ENCODE measurements at places on chromosomes 5 and 9.

GRCh38 chr9:19032406-19032805 is 603 bp downstream of the SAXO1 start:
- no peak for DNase-seq

DNA sequence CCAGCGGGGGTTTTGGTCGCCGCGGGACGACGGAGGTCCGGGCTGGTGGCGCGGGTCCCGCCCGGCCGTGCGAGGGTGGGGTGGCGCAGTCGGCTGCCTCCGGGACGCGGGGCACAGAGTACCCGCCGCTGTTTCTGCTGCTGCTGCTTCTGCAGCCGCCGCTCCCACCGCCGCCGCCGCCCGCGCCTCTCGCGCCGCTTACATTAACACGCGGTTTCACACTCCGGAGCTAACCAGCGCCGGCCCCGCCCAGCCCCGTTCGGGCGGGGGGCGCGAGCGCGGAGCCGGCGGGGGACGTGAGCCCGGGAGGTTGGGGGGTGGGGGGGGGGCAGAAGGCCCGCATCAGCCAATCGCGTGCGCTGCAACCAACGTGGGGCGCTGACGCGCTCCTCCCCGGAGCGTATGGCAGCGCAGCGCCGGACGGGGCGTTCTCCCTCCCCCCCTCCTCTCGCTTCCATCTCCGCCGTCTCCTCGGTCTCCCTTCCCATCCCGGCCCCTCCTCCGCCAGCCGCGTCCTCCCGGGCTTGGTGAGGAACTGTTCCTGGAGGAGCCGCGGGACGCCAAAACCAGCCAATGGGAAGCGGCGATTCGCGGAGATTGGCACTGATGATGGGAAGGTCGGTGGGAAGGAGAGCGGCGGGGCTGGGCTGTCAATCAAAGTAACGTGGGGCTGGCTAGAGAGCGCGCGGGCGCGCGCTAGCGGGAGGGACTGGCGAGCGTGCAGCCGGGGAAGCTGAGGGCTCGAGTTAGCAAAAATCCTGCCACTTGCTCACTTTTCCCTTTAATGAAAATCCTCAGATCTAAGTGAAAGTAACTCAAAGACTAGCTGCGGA is at the start of gene TLE1:
Gene TLE1, minus strand, starts transcription at position 205 of the 833 bp plus-strand sequence. CDS start 1,307 bp downstream, outside the sequence.
- peak; percentile 84 for DNase-seq

DNA sequence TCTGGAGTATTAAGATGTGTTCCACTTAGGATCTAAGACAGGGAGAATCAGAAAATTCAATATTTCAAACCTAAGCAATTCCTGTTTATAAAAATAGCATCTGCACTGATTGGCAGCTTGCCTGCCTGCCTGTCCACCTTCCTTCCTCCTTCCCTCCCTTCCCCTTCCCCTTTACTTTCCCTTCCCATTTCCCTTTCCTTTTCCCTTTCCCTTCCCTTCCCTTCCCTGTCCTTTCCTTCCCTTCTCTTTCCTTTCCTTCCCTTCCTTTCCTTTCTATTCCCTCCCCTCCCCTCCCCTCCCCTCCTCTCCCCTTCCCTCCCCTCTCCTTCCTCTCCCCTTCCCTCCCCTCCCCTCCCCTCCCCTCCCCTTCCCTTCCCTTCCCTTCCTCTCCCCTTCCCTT is 40.8 kb downstream of the PRDM6 start:
- no peak for DNase-seq

- DNase-seq = peak; percentile 30
These were observed 97.8 kb downstream of the C5orf15 start for GRCh38 chr5:133870661-133871060.

DNA sequence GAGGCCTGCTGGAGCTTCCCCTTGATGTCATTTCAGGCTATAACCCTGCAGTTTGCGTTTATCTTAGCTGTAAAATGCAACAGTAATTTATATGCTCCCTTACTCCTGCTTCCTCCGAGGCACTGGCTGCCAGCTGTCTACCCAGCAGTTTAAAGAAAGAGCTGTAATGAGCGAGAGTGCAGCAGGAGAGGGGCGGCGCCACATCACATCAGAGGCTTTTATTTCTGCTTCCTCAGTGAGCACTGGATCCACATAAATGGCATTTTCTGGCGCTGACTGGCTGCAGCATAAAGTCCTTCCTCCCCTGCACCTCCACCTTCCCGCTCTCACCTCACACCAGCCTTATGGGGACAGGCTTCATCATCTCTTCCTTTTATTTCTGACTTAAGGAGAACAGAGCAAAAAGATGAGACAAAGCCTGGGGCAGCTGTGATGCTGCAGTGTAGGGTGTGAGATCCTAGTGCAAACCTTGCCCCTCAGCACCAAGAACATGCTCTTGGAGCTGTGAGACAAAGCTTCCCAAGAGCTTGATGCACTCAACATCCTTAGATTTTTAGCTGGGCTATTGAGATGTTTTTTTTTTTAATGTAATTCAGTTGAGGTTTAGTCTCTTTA is 829.6 kb upstream of the ZNF608 start:
- DNase-seq = no peak

- DNase-seq = no peak
These were observed 102.0 kb downstream of the GPR21 start for GRCh38 chr9:123135430-123135829.

DNA sequence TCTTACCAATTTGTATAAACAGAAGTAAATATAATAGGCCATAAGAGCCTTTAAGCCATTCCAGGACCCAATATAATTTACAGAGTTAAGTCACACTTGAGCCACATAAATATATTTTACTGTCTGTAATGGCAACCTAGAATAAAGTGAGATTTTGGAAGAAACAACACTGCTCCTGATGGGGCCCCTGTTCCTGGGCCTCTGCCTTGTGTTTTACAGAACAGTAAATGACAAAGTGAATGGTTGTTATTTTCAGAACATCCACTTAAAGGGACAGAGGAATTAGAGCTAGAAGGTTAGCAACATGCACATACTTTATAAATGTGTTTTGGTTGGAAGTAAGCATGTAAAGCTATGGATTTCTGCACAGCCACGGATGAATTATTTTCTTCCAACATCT is 3.6 kb downstream of the PTGER4 start:
- DNase-seq = no peak
